ENCODE measurements at places on chromosomes 11 and 22.
A peak's percentile ranks its signal among the peaks of the same experiment; 100 is the strongest.

DNA sequence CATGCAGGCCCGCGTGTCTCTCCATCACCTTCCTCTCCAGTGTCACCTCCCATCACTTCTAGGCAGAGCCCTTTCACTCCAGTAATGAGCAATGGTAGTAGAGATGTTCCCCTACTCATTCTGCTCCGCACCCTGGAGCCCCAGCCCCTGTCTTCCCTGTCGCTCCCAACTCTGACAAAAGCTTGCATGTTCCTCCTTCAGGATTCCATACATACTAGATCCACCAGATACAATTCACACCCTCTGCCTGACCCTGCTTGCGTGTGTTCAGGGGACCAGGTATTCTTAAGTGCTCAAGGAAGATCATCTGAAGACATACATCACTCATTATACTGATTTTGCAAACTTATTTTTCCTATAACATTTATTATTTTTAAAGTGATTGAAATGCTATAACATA, 222.7 kb downstream of the SNX19 start:
- no peak for DNase-seq

GRCh38 chr11:112113539-112114457, 27.1 kb downstream of the SDHD start:
- DNase-seq = peak; percentile 60

GRCh38 chr22:44683237-44683636, 18.8 kb upstream of the PRR5 start:
- no peak for DNase-seq

DNA sequence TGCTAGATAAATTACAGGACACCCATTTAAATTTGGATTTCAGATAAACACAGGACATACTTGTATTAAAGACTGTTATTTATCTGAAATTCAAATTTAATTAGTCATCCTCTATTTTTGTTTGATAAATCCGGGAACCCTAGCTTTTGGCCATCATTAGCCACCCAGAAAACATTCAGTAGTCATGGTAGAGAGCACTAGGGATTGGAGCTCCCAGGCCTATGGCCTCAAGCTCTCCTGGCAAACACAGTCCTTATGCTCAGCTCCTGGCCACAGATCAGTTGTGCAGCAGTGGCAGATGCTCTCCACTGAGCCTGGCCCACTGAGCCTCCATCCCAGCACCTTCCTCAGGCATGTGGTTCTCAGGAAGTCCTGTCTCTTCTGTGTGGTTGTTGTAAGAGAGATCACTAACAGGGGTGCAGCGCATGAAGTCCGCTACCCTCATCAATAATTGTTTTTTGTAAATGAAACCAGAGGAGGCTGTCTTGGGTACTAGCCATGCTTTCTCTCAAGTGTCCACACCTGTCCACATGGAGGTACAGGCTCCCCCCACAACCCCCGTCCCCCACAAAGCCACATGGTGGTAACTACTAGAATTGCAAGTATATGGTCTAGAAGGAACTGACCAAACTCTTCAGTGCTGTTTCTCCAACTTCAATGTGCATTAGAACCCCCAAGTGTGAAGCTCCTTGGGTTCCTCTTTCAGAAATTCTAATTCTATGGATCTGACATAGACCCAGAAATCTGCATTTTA, 1.1 kb upstream of the IRAG1 start:
- no peak for DNase-seq

- DNase-seq = no peak
Measured at GRCh38 chr11:35523331-35523768, 2.1 kb downstream of the PAMR1 start.

DNA sequence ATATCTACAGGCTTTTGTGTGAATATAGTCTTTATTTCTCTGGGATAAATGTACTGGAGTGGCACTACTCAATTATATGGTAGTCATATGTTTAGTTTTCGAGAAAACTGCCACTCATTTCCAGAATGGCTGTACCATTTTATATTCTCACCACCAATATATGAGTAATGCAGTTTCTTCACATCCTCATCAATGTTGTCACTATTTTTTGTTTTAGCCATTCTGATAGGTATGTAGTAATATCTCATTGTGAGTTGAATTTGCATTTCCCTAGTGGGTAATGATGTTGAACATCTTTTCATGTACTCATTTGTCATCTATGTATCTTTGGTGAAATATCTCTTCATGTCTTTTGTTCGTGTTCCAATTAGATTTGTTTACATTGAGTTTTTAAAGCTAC, 18.0 kb downstream of the ACRV1 start:
- no peak for DNase-seq

- peak; percentile 25 for DNase-seq
Measured at GRCh38 chr11:63768237-63769041, at the start of gene ZFTA. Gene ZFTA, minus strand, starts transcription at chr11:63768775. Its CDS starts 153 bp downstream, at chr11:63768622.

GRCh38 chr11:64028398-64029115, 7.2 kb upstream of the FLRT1 start:
- no peak for DNase-seq
